ENCODE measurements at places on chromosomes 4 and X.

GRCh38 chrX:155874571-155875244 lies 6.4 kb upstream of the VAMP7 start:
- no peak for DNase-seq

GRCh38 chr4:141746026-141746425 lies 109.6 kb downstream of the IL15 start:
- DNase-seq, result no peak

GRCh38 chr4:166482758-166483157 lies 609.7 kb downstream of the TLL1 start:
- DNase-seq, result no peak

- no peak for DNase-seq
Measured at GRCh38 chrX:46257451-46257879, 287.8 kb downstream of the ZNF674 start.

GRCh38 chr4:112752510-112752909 lies 115.6 kb downstream of the LARP7 start:
- no peak for DNase-seq

GRCh38 chr4:108477527-108478108 lies 142.8 kb upstream of the RPL34 start:
- DNase-seq, result no peak

DNA sequence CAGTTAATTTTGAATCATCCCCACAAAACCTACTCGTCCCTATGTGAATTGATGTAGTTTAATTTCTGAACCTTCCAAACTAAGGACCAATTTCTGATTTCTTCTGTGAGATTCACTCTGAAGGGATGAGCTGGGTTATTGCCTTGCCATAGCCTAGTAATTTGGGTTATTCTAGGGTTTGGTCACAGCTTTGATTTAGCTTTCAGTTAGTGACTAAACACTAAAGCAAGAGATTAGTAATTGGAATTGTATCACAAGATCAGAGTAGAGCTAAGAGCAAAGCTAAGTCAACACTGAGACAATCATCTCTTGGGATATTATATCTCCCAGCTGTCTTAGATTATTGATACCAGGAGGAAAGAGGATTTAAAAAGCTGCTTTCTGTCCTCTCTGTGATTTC lies 588.0 kb downstream of the CCSER1 start:
- DNase-seq, result no peak

DNA sequence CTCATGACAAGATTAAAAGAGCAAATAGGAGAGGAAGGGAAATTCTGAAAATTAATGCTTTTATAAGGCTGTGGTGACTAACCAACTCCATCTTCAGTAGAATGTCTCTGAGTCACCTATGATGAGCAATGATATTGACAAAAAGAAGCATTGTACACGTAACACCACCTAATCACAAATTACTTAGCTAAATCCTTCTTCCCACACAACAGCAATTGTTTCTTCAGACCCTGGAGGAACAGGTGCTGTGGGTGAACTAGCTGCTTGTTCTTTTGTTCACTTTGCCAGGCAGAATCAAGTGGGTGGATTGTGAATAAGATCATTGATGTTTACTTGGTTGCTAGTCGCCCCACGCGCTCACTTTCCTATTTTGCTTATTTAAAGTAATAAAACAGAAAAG lies 315.5 kb downstream of the CAMK2D start:
- DNase-seq, result no peak

GRCh38 chr4:126530996-126531585 lies 1101.7 kb upstream of the INTU start:
- no peak for DNase-seq

DNA sequence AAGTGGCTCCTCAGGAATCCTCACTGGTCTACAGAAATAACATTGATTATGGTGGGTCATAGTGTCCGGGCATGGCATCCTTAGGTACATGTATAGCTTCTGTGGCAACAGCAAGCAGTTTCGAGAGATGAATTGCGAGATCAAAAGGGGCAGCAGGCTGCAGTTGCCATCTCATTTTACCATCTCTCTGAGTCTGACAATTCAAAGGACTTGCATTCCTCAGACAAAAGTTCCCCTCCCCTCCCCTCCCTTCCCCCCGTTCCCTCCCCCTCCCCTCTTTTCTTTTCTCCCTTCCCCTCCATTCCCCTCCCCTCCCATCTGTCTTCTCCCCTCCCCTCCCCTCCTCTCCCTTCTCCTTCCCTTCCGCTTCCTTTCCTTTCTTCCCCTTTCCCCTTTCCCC lies 70.2 kb downstream of the MTNR1A start:
- DNase-seq, result no peak

DNA sequence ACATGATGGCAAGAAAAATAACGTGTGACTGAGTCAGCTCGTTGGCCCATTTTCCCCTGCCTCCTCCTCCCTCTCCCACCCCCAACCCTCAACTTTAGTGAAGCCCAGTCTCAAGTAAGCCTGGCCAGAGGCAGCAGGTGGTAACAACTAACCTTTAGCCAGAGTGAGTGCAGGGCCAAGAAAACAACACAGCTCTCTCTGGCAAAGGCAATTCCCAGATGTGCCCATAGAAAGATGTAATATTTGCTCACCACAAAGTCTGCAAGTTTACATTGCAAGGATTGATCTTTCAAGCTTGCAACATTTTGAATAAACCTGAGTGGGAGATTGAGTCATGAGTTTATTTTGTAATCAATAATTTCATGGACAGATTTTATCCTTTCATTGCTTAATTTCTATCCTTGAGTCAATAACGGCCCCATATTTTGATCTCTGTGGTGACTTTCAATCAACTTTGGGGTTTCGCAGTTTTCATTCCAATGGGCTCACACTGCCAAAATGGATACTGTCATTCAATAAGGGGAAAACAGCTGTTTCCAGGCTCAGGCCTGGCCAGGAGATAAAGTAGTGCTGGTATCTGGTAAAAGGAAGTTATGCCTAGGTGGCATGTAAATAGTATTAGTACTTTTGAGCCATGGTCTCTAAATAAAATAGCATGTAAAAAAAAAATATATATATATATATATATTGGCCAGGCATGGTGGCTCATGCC lies 130.7 kb upstream of the TMEM164 start:
- DNase-seq, result no peak

- DNase-seq, result no peak
Measured at GRCh38 chr4:18077808-18078207, 56.3 kb upstream of the LCORL start.

- DNase-seq, result no peak
Measured at GRCh38 chr4:176137631-176138030, 57.8 kb downstream of the SPATA4 start.

DNA sequence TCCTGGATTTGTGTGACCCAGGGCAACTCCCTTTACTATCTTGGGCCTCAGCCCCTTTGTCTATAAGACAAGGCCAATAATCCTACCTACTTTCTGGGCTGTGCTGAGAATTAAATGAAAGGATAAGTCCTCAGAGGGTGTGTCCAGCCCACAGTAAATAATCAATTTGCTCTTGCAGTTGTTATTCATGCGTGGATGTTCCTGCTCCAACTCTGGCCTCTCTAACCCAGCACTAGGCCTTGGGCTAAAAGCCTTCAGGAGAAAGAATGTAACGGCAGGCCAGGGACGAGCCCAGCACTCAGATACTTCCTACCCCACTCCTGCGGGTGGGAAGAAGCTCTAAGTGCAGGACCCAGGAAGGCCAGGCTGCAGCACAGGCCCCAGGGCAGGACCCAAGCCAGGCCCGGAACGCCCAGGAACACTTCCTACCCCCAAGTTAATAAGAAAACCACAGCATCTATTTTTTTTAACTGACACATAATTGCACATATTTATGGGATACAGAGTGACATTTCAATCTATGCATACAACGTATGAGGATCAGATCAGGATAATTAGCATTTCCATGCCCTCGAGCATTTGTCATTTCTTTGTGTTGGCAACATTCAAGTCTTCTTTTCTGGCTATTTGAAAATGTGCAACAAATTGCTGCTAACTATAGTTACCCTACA lies 179.6 kb upstream of the RBPJ start:
- DNase-seq, result no peak

DNA sequence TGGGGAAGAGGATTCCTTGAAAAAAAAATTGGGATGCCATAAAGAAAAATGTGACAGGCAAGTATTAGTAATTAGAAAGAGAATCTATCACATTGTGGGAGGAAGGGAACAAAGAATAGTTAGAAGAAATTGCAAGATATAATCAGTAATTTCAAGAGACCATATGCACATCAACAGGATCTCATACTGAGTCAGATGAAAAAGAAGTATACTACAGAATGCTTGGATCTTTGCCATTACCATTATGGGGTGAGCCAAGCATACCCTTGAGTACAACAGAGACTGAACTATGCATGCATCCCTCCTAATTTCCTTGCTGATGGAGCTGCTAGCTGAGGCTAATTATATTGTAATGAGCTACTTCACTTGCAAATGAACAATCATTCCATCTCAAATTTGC lies 287.6 kb downstream of the PAPSS1 start:
- no peak for DNase-seq

DNA sequence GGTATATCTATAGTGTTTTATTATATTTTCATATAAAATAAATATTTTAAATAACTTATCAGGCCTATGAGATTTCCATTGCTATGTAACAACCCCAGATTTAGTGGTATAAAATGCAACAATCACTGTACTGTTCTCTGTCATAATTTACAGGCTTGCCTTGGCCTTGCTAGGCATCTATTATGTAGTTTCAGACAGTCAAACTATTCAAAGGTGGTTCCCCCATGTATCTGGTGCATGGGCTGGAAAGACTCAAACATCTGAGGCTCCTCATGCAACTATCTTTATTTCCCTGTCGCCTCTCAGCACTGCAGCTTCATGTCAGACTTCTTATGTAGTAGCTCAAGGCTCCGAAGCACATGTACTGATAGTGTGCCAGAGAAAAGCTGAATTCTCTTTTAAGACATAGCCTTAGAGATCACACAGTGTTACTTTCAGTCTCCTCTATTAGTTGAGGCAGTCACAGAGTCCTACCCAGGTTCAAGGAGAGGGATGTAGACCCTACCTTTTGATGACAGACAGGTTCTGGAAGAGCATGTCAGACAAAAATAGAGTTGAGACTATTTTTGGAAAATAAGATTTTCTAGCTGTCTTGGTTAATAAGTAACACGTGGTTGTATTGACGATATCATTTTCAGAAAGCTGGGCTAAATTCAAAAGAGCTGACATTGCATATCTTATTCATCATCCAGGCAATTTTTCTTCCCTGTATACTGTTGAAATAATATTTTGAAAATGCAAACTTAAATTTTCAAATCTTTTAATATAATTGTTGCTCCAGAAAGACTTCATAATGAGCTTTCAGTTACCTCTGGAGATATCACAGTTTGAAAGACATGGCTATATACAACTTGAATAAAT lies 19.4 kb downstream of the MTTP start:
- no peak for DNase-seq

DNA sequence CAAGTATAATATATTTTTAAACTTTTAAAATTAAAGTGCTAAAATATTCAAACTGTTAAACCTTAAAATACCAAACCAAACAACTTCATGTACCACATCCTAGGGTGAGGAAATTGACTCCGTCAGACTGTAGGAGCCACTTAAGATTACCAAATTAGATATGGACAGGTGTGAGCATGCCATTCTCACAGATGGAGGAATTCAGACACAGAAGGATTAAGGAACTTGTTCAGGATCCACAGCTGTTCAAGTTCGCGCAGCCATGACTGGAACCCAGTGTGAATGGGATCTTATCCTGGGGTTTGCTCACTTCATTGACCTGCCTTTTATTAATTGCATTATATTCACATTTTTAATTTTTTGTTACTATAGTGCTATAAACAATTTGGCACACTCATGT lies 224.9 kb upstream of the PCDH7 start:
- DNase-seq, result no peak

DNA sequence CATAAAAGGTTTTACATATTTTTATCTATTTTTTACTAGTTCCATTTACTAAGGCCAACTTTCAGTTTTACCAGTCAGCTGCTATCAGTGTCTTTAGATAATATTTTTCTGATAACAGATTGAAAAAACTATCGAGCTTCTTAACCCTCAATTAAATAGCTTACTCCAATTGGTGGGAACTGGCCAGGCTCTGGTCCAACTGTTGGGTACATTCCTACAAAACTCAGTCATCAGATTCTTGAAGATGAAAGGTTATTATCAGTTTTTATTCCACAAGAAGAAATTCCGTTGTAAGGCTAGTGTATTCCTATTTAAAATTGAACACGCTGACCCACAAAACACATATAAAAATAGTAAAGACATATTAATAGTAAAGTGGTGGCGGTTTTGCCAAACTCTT lies 346.2 kb downstream of the MAPK10 start:
- no peak for DNase-seq

DNA sequence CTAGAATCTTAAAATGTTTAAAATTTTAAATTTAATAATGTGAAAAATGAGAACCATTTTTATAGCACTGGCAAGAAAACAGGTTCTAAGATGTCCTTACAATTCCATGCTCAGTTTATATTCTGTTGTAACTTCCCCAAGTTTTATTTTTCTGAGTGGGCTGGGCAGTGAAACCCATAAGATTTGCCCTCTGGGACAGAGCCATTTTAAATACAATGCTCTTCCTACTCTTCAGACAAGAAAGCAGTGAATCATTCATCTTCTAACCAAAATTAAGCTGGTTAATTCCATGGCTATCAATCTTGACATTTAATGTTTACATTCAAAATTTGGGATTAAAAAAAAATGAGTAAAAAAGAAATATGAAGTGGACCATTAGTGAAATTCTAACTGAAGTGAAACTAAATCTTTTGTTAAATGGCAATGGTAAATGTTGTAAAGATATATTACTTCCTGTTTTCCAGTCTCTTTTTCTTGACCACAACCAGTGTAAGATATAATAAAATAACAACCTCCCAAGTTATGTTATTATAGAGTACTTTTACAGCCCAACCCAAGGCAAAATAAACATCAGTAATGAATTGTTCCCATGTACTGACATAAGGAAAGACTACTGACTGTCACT lies 37.2 kb upstream of the PTPN13 start:
- no peak for DNase-seq

GRCh38 chrX:108313669-108314068 lies 124.6 kb downstream of the COL4A6 start:
- DNase-seq, result no peak

DNA sequence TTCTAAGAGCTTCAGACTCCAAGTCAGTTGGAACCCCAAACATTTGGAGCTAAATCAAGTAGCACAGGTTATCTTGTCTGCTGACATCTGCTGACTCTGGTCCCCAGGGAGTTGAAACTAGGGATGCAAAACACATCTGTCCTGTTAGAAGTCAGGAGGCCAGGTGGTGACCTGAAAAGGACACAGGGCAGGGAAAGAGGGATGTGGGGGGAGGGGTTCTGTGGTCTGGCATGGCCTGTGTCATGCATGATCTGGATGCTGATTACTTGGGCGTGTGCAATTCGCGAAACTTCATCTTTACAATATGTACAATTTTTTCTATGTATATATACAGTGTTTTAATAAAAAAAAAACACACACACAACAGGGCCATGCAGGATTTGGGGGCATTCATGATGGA lies 55.3 kb downstream of the FHDC1 start:
- DNase-seq, result no peak

GRCh38 chr4:77190053-77190452 lies 33.0 kb downstream of the CCNG2 start:
- DNase-seq, result no peak

Data from stimulated activated CD8-positive, alpha-beta memory T cell treated with anti-CD3 and anti-CD28 coated beads, Interleukin-15, amount 100 ng/mL, for 48 hours (primary cell).